Astrocyte (in vitro differentiated cells and primary cell): ENCODE measurements at places on chromosomes 6 and 20. TPM values are rescaled to one million over a fixed set of nuclear protein-coding genes. Genes with fewer than 3 reads are reported as not detected.

Gene MCCD1
- total RNA-seq, result not detected in 2 replicates

Gene RPP40
- 11.6 and 16.6 TPM in 2 replicates for total RNA-seq

Gene IL17F
- not detected in 2 replicates for total RNA-seq

Gene LMBRD1
- total RNA-seq, result 22.0 and 22.8 TPM in 2 replicates

Gene BMP5
- 0.19 and 0.50 TPM in 2 replicates for total RNA-seq

Gene CLIC5
- 0.14 and 0.32 TPM in 2 replicates for total RNA-seq

Gene THEMIS
- 0.07 TPM in 1 of 2 replicates, not detected in the other for total RNA-seq

Gene SLC4A11
- total RNA-seq, result 3.9 and 6.6 TPM in 2 replicates

Gene SLC35B2
- 61.8 and 66.6 TPM in 2 replicates for total RNA-seq

Gene TSPO2
- not detected in 2 replicates for total RNA-seq

Gene SPDEF
- 0.14 and 0.16 TPM in 2 replicates for total RNA-seq

Gene CAPN11
- total RNA-seq, result not detected in 2 replicates

Gene USP49
- total RNA-seq, result 3.8 and 5.5 TPM in 2 replicates

Gene RSPO3
- 2.6 and 4.5 TPM in 2 replicates for total RNA-seq

Gene SRPK1
- total RNA-seq, result 52.2 and 58.6 TPM in 2 replicates

Gene WFDC12
- total RNA-seq, result not detected in 2 replicates

Gene TMEM217
- 7.3 and 8.2 TPM in 2 replicates for total RNA-seq

Gene BMP7
- total RNA-seq, result 12.3 and 15.3 TPM in 2 replicates

Gene C6orf141
- total RNA-seq, result 0.55 and 4.6 TPM in 2 replicates

Gene PAX1
- not detected in 2 replicates for total RNA-seq

Gene BTN1A1
- total RNA-seq, result not detected in 2 replicates

Gene VAPB
- 57.6 and 61.5 TPM in 2 replicates for total RNA-seq

Gene TNNC2
- total RNA-seq, result not detected in 2 replicates

Gene MPC1
- 43.6 and 47.4 TPM in 2 replicates for total RNA-seq

Gene PAK5
- 0.16 and 0.19 TPM in 2 replicates for total RNA-seq

Gene TINAG
- total RNA-seq, result not detected in 2 replicates

Gene HLA-DRA
- not detected in 2 replicates for total RNA-seq

Gene JPH2
- total RNA-seq, result 18.1 and 18.5 TPM in 2 replicates

Gene RIMS1
- 1.8 and 2.2 TPM in 2 replicates for total RNA-seq

Gene TMEM14A
- 26.1 and 29.7 TPM in 2 replicates for total RNA-seq

Gene IL17A
- total RNA-seq, result not detected in 2 replicates

Gene DYNLT2
- total RNA-seq, result 0.53 and 1.0 TPM in 2 replicates

Gene LST1
- not detected in 2 replicates for total RNA-seq

Gene EYA4
- 1.3 and 1.6 TPM in 2 replicates for total RNA-seq

Gene BPIFB1
- not detected in 2 replicates for total RNA-seq

Gene CDS2
- total RNA-seq, result 46.3 and 53.9 TPM in 2 replicates

Gene GDAP1L1
- total RNA-seq, result 0.64 and 0.77 TPM in 2 replicates

Gene PMEPA1
- total RNA-seq, result 49.4 and 65.1 TPM in 2 replicates
